ENCODE measurements at places on chromosomes 11 and 22.

- peak; percentile 65 for DNase-seq
These were observed 11.0 kb downstream of the CRELD2 start for GRCh38 chr22:49929211-49929979.

DNA sequence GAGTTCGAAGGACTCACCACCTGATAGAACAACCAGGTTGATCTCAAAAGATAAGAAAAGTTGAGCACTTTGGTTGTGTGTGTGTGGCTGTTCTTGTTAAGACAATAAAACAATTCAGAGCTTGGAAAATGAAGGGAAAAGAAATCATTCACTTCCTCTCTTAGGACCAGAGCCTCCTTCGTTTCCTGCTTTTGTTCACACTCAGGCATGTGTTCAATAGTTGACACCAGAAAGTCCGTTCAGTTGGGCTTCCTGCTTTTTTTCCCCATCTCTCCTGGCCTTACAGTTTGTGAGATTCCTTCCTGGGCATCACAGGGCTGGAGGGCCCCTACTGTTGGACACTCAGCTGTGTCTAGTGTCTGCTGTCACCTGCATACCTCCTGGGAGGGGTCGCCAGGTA is 48.0 kb downstream of the TSPAN18 start:
- DNase-seq: no peak

GRCh38 chr11:63670433-63671321 is 499 bp downstream of the ATL3 start:
- no peak for DNase-seq

- no peak for DNase-seq
These were observed 67.5 kb upstream of the CCDC179 start for GRCh38 chr11:22927793-22928192.

- DNase-seq: no peak
These were observed 150.6 kb downstream of the DSCAML1 start for GRCh38 chr11:117646411-117646810.

- DNase-seq: no peak
These were observed 9.7 kb downstream of the MMP26 start for GRCh38 chr11:4714300-4714699.

DNA sequence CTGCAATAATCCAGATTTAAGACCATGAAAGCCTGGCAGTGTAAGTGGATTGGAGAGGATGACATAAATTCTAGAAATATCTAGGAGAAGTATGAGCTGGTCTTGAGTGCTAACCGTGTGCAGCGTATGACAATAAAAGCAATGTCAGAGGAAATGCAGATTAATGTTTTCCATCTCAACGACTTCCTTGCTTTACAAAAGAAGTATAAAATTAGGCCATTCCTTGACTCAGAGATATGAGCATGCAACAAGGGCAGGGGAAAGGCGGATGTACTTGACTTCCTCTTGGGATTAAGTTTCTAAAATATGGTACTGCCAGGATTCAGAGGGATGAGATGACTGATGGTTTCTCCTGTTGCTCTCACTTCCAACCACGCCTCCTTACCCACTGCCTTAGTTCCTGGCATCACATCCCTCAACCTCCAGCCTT is 32.3 kb downstream of the ADAMTS15 start:
- DNase-seq: no peak

DNA sequence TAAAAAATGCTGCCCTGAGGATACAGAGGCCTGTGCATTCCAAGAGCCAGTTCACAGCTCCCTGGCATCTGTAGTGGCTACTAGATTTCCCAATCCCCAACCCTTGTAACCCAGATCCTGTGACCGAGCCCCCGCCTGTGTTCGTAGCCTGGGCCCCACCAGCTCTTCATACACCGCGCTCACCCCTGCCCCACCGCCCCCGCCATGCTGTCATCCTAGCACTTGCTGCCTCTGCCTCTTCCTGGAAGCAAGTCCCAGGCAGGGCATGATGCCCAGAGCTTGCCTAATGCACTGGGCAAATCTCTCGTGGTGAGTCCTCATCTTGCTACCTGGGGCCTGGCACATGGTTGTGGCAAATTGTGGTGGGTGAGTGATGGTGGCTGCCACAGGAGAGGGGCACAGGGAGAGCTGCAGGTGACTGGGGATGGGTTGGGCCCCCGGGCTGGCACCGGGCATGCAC is 7.1 kb downstream of the MGAT3 start:
- DNase-seq: no peak

DNA sequence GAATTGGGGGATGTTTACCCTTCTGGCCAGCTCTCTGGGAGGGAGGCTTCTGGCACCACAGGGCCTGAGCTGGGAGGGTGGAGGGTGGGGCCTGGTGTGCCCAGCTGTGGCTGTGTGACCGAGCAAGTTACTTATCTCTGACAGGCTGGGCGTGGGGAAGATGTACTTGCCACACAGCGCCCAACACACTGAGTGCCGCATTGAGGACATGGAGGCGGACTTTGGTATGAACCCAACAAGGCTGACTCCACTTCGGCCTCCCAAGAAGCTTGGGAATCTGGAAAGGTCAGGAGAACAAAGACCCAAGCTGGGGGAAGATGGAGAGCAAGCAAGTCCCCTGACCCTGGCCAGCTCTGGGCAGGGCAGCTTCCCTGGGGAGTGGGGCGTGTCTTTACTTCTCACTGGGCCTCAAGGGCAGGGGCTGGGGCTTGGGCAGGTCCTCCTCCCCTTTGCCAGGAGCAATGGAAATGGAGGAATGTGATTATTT is 2.4 kb upstream of the MGAT3 start:
- no peak for DNase-seq

DNA sequence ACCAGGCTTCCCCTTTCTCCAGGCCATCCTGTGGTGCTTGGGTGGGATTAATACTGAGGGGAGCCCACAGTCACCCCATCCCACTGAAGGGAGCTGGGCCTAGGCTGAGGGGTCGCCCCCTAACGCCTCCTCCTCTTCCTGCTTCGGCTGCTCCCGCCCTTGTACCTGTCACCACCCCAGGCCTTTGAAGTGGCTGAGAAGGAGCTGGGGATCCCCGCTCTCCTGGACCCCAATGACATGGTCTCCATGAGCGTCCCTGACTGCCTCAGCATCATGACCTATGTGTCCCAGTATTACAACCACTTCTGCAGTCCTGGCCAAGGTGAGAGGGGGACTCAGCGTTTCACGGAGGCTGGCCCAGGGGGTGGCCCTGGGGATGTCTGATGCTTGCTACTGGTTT is 6.1 kb downstream of the MICALL1 start:
- DNase-seq: no peak

DNA sequence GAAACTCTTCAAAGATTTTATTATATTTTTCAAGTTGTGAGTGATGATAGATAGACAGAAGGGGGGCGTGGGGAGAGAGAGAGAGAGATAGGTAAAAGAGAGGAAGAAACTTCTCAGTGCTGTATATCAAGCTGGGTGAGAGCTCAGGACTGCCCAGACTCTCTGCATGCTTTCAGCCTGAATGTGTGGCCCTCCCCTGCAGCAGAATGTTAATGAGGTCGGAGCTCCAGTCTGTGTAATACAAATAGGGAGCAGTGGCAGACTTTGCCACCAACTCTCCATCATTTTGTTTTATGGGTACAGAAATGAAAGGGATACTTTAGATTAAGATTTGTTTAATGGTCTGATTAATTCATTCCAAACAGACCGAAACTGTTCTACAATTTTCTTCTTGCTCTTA is 752.8 kb downstream of the OPCML start:
- DNase-seq: no peak

DNA sequence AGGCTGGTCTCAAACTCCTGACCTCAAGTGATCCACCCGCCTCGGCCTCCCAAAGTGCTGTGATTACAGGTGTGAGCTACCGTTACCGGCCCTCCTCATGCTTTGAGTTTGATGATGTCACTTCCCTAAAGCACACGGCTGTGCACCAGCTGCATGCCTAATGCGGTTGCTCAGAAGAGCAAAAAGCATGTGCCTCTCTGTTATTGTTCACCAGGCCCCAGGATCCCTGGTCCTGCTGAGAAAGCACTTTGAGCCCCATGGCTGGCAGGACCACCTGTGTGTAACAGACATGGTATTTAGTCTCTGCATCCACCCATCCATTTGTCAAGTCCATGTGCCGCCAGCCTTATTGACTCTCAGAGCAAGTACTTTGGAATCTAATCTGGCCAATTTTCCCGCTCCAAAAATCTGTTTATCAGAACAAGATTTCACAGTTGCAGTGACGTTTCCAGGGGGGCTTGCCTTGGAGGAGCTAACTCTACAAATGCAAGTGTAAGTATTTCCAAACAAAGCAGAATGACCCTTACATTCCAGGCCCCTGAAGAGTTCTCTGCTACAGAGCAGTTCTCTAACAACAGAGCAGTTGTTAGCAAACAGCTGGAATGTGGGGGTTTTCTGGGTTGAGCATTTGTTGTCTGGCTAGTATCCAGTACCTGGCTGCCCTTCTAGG is 89.4 kb downstream of the LDLRAD3 start:
- no peak for DNase-seq

DNA sequence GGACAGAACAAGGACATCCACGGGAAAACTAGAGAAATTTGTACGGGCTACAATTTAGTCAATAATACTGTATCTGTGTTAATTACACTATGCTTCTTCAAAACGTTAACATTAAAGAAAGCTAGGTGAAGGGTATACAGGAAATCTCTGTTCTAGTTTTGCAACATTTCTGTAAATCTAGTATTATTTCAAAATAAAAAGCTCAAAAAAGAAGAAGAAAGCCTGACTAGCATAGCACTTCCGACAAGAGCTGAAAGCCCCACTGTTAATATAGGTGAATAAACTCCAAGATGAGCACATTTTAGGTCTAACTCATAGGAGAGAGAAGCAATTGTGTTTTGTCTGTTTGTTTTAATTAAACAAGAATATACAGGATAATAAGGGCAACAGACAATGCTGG is 299.7 kb downstream of the TTC28 start:
- no peak for DNase-seq

GRCh38 chr22:17483688-17484372 is 79.5 kb upstream of the SLC25A18 start:
- DNase-seq: no peak

- DNase-seq: no peak
These were observed 15.0 kb upstream of the WT1 start for GRCh38 chr11:32450372-32450771.

- no peak for DNase-seq
These were observed 2.3 kb upstream of the OR51B4 start for GRCh38 chr11:5304046-5304445.

DNA sequence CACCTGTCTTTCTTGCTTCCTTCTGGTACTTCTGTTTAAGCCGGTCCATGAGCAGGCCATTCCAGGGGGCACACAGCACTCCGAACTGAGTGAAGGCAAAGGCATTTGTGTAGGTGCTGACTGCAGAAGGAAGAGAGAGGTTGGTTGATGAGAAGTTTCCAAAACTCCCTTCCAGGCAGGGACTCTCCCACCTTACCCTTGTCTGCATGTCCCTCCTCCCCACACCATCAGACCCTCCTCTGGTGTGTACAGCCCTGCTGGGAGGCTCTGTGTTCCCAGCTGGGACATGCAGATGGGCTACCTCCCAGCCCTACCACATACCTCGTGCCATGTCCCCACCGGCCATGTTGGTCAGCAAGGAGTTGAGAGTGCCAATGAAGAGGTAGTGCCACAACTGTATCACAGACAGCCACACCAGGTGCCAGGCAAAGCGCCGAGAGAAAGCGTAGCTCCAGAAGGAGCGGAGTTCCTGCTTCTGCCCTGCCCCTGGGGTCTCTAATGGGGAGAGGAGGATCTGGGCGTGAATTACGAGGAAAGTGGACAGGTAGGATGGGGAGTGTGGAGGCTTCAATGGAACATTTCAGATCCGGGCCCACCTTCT is 12.2 kb downstream of the SLC43A3 start:
- DNase-seq: no peak

GRCh38 chr11:78078218-78079167 is 1.2 kb downstream of the NDUFC2 start:
- no peak for DNase-seq

- DNase-seq: no peak
These were observed 69.3 kb upstream of the CLTCL1 start for GRCh38 chr22:19360862-19361261.

DNA sequence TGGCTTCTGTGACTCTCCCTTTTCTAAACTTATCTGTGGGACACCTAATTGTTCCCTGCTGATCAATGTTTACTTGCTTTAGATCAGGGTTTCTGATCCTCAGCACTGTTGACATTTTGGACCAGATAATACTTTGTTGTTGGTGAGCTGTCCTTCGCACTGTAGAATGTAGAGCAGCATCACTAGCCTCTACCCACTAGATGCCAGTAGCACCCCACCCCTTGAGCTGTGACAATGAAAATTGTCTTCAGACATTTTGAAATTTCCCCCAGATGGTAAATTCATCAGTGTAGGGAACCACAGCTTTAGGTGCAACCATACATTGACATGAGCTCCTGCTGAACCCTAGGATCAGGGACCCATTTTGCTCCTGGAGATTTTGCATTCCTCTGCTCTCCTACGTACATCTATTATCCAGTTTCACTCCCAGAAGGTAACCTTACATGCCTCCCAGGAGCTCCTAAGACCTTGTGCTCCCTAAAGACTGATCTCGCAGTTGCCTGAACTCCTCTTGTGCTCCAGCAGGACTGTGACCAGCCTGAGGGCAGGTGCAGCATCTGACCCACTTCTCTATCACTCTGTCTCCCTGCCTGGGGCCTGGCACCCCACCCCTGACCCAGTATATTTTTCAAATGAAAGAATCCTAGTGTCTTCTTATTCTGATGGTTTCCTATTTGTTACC is 107.8 kb downstream of the FAR1 start:
- DNase-seq: peak; percentile 2

DNA sequence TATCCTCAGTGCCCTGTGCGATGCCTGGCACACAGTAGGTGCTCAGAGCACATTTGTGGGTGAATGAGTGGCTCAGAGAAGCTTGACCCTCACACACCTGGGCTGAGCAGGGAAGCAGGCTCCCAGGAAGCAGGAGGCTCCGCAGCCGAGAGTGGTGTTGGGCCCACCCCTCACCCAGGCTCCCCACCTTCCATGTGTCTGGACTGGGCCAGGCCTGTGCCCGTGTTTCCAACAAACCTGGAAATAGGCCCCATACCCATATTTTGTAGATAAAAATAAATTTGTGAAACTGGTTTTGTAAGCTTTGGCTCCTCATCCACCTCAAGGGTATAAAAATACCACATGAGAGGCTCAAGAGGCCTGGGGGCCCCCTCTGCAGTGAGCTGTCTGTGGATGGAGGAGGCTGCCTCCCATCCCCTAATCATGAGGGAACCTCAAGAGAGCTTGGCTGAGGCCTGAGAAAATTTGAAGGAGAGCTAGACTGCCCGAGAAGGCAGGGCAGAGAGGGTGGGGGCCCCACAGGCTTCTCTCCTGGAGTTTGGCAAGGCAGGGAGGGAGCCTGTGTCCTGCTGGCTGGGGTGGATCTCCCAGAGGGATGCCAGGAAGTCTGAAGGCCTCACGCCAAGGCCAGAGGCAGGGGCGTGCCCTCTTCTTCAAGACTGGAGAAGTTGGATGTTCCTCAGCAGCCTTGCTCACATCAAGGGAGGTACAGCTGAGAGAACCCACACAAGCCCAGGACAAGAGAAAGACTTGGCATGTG is 147.0 kb upstream of the NECTIN1 start:
- DNase-seq: no peak

DNA sequence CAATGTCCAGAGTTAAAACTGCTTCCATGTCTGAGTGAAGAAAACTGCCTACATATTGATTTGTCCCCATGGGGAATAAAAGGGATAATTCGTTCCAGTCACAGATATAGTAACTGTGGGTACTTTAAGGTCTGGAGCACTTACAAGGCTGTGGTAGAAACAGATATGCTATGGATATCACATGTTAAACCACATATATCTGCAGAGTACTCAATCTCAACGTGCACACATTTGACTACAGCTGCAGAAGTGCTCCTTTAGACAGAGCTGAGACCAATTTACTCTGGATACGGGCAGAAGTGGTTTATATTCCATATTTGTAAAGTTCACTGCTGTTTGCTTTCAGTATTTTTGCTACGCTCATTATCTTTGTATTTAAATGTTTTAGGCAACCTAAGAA is 9.7 kb upstream of the MS4A2 start:
- no peak for DNase-seq

Data from stimulated activated CD4-positive, alpha-beta T cell treated with anti-CD3 and anti-CD28 coated beads, Interleukin-4, amount 100 ng/mL, for 48 hours (primary cell).